ENCODE measurements at places on chromosomes 1 and 21.
A peak's percentile ranks its signal among the peaks of the same experiment; 100 is the strongest.

DNA sequence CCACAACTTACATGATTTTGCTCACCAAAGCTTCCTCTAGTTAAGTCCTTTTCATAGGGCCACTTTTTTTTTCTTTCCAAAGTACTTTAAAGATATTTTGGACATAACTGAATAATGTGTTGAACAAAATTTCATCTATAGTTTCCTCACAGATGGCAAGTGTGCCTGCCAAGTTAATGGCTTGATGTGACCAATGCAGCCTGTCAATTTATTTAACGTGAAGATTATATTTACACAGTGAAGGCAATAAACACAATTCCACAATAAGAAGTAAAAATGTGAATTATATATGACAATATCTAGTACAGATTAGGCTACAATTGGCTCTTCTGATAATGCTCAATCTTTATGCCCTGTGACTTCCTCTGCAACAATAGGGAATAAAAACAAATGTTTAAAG lies 18.0 kb downstream of the CLCA2 start:
- DNase-seq, result no peak

DNA sequence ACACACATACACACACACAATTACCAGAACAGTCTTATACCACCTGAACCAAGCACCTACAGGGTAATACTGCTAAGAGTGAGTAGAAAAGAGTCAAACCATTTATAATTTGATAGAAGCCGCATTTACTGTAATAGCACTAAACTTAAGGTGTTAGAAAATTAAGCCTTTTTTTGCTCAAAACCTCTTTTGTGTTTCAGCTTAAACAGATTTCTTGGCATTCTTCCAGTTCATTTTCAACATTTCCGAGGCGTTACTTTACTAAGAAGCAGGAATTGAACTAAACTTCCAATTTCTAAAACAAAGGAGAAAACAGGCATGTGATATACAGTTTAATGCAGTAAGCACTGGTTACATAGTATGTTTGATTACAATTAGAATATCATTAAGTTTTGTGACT lies 387.2 kb downstream of the NCAM2 start:
- no peak for DNase-seq

- peak; percentile 22 for DNase-seq
These were observed 272.5 kb downstream of the RRAGC start for GRCh38 chr1:38586993-38587646.

DNA sequence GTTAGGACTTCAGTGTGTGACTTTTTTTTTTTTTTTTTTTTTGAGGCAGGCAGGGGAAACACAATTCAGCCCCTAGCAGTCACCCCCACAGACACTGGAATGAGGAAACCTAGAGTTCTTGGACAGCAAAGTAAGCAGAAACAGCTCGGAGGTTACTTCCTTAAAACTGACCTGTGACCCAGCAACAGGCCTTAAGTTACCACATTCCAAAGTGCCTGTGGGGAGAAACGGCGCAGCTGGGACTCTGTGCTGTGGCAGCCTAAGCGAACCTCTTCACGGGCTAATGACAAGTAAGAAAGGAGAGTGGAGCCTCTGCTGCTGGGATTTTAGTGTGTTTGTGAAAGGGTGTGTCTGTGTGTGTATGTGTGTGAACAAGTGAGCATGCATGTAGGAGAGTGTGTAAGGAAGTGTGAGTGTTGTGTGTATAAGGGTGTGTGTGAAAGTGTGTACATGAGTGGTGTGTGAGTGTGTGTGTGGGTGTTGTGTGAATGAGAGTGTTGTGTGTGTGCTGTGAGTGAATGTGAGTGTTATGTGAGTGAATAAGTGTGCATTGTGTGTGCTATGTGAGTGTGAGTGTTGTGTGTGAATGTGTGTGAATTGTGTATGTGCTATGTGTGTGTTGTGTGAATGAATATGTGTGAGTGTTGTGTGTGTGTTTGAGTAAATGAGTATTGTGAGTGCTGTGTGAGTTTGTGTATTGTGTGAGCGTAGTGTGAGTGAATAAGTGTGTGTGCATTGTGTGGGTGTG lies 180.8 kb downstream of the BRINP2 start:
- no peak for DNase-seq

DNA sequence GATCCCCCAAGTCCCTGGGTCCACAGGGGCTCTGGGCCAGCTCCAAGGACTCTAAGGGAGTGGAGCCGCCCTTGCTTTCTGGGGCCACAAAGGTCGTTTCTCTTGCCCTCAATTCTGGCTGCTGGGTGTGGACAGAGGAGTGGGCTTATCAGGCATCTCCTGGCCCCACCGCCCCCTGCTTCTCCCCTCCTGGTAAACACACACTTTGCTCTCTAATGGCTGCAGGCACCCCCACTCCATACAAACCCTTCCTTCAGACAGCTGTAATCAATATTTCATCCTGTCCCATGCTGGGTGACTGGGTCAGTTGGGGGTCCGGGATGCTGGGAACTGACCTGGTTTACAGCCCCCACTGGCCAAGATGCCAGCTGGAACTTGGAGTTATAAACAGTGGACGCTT lies 67.5 kb downstream of the PRDM16 start:
- DNase-seq, result no peak

- DNase-seq, result no peak
These were observed 9.7 kb upstream of the CGN start for GRCh38 chr1:151501474-151501873.

GRCh38 chr1:47340227-47340626 lies 6.6 kb downstream of the CMPK1 start:
- DNase-seq, result no peak

- no peak for DNase-seq
These were observed 444 bp upstream of the AGTRAP start for GRCh38 chr1:11735531-11735853.

DNA sequence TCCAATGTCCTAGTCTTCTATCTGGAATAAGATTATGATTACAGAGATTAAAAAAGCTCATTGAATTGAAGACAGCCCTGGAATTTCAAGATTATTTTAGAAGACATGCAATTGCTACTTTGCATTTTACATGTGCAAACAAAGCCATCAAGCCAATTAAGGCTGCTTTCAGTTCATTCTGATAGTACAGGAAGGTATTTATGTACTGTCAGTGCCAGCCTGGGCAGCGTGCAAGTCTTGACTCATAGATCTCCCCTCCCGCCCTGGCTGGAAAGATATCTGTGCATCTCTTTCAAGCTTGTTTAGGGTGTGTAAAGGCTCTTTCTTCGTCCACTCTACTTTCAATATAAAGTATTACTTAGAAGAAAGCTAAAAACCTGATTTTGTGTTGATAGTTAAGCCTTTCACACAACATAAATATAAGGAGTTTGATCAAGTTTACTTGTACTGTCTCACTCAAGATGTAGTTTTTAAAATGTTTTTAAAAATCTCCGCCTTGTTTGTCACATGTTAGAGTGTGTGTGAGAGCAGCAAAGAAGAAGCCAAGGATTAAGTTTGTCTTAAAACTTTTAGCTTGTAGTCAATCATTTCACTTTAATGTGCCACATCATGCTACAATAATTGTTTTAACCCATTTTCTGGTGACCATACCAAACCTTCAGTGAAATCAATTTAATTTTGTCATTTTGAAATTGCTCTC lies 13.6 kb upstream of the LYPLAL1 start:
- no peak for DNase-seq

DNA sequence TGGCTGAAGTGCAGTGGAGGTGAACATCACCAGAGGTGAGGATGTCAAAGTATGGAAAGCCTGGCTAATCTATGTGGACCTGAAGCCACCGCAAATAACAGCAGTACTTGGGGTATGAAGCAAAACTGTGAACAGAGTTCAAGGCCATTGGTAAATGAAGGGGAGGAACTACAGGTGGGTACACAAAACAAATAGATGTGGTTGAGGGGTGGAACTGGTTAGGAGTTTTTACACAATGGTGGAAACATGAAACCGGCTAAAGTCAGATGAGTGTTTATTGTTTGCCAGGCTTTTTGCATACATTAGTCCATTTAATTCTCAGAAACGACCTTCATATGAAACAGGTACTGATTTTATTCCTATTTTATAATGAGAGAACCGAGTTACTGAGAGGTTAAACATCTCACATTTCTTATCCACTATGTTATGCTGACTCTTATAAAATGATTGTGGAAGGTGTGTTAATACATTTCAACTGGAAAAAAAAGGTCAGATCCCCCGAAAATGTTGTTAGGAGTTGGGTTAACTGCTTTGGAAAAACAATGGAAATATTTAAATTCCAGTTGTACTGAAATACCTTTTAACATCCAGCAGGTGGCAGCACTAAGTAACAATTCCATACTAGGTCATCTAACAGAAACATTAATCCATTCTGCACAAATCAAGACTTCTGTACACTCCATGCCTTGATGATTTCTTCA lies 44.3 kb upstream of the GTF2B start:
- no peak for DNase-seq

DNA sequence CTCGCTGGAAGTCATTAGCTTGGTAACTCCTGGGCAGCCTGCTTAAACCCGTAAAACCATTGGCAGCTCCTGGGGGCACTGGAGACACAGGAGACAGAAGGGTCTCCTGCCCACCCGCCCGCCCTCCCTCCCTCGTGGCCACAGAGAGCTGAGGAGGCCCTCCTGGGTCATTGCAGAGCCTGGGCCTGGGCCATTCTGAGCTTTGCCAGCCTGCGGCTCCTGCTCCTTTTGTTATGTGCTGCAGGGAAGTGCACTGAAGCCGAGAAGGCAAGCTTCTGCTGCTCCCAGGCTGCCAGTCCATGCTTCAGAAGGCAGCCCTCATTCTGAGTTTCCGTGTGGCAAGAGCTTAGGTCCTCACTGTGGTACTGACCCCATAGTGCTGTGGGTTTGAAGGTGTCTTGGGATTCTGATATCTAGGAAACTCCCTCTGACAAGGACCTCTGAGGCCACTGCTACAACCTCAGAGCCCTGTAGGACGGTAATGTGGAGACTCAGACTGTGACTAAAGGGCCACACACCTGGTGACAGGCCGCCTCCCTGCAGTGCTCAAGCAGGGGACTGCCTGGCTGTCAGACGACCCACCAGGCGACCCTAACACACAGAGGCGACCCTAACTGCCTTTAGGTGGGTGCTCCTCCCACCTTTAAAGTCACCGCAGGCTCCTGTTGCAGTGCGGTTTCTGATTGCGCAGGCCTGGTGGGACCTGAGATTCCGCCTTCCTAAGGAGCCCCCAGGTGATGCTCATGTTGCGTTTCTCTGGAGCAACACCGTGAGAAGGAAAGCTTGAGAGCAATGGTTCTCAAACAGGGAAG lies 118.7 kb downstream of the IER5 start:
- DNase-seq, result no peak

GRCh38 chr1:200965111-200965805 lies 58.3 kb downstream of the KIF21B start:
- no peak for DNase-seq

- DNase-seq, result no peak
These were observed 103.9 kb downstream of the COLGALT2 start for GRCh38 chr1:183933528-183934179.

GRCh38 chr21:29449306-29449950 lies 150.7 kb downstream of the BACH1 start:
- DNase-seq, result no peak

- DNase-seq, result no peak
These were observed 74.9 kb downstream of the DAB1 start for GRCh38 chr1:57348921-57349320.

DNA sequence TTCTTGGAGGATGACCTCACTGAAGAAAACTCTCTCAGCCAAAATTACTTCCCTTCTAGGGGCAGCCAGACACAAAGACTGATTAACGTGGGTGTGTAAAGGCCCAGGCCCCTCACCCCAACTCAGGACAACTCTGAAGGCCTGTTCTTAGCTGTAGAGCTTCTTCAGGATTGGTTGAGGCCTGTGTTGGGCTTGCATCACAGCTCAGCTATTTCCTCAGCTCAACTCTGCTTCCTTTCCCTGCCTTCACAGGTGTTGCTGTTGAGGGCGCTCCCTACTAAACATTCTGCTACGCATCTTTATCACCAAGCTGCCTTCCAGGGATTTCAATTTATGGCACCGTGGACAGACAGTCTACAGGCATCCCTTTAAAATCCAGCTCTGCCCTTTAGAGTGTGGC lies 36.8 kb downstream of the MAB21L3 start:
- no peak for DNase-seq

DNA sequence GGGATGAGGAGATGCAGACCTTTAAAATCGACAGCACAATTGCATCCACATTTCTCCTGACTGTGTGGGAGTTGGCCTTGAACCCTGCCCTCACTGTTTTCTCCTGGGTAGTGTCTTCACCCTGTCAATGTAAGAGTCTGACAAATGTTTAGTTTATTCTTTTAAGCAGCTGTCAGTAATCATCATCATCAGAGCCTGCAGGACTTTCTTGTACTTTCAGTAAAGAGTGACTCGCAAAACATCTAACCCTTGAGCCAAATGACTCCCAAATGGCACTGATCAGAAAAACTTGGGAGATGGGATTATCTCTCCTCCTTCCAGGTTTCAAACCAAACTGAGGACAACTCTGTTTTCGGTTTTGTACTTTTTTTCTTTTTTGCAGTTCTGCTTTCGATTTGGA lies 460.2 kb downstream of the KIF26B start:
- DNase-seq, result no peak

DNA sequence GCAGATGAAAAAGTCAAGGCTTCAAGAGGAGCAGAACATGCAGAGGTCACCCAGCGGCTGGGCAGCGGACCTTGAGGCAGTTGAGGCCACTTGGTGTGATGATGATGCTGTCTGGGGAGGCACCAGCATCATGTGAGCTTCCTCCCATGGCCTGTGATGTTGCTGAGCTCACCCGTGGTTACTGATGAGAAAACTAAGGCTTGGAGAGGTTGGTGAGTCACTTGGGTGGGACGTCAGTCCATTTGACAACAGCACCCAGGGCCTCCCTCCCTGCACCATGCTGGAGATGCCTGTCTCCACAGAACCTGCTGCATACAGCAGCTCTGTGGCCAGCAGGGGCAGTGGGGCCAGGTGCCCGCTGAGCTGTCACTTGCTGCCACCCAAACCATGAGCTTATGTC lies 146.8 kb downstream of the NPHP4 start:
- DNase-seq, result no peak

DNA sequence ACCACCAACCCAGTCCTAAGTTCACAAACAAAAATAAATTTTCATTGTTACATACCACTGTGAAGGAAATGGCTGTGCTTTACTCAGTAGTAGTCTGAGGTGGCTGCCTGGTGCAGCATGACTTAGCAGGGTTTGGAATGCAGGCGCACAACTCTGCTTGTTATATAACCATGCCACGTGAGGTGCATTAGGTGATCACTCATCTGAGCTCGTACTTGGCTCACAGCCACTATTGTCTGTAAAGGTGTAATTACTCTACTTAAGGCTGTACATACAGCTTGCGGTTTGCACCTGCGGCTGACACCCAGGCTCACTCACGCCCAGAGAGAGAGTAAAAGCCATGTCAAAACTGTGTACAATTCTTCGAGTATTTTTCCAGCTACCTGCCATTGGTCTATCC lies 599.4 kb downstream of the LTN1 start:
- no peak for DNase-seq

DNA sequence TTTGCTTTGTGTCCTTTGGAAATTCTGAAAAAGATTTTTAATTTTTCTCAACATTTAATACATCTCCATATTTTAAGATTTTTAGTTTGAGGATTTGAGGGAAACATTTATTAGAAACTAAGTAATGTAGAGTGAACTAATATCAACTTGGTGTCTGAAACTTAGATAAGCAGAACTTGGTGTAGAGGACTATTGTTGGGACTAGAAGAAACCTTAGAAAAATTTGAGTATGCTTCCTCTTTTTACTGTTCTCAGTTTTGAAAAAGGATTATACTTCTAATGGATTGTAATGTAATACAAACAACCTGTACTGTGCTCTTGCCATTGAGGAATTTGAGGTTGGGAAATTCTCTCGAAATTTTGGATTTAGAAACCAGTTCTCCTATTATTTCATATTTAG lies 2.4 kb downstream of the FNBP1L start:
- DNase-seq, result no peak

- no peak for DNase-seq
These were observed 463 bp upstream of the VAMP3 start for GRCh38 chr1:7770669-7770996.

Measured in coronary artery (tissue), 2 donors.